ENCODE measurements at places on chromosomes 4 and X.

- no peak for DNase-seq
These were observed 649.1 kb downstream of the DMD start for GRCh38 chrX:32562261-32562660.

- DNase-seq, result peak; percentile 37
These were observed 78.7 kb upstream of the DCLK2 start for GRCh38 chr4:149999485-150000074.

DNA sequence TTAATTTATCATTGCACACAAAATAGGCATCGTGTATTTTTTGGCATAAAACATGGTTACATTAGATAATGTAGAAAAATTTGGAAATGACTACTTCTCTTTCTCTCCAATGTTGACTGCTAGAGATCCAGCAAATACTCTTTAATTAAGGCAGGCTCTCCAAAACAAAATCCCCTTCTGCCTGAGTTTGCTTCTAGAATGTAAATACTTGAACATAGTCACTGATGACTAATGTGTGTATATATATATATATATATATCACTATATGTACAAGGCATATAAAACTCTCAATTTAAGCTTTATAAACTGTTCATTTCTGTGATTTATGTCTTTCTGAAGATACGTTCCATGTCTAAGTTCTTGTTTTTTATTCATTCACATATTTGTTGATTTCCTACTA, 67.2 kb upstream of the CAMK2D start:
- DNase-seq, result no peak

DNA sequence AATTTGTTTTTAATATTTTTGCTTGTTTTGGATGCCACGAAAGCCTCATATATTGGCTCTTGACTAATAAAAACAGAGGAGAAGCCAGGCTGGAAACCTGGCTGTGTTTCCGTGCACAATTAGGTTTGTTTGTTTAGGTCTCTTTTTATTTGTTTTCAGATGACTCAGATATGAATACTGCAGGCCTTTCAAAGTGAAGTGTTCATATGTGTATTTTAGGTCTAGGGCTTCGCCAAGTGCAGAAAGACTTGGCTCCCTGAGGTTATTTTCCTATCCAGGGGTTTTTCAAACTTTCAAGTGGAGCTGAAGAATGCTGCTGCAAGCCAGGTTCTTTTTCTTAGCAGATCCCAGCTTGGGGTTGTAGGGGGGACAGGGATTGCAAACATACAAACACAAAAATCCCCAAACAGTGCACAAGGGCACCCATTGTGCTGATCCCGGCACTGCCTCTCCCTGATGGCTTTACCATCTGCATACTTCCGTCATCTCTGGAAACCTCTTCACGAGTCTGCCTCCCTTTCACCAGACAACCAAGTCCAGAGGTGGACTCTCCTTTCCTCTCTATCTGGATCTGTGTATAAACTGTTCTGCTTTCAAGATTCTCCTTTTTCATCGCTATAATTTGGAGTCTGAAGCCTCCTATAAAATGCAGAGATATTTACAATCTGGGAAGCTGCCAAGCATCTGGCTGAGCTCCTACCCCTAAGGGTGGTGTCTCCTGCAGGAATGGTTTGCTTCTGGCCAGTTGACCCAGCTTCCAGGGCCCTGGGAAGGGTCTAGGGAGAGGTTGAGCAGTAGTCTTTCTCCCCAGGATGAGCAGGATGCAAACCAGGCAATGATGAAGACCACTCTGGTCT, 108.6 kb downstream of the SMIM20 start:
- peak; percentile 86 for DNase-seq

- DNase-seq, result no peak
These were observed 77.8 kb downstream of the KLHL13 start for GRCh38 chrX:118038614-118039365.

DNA sequence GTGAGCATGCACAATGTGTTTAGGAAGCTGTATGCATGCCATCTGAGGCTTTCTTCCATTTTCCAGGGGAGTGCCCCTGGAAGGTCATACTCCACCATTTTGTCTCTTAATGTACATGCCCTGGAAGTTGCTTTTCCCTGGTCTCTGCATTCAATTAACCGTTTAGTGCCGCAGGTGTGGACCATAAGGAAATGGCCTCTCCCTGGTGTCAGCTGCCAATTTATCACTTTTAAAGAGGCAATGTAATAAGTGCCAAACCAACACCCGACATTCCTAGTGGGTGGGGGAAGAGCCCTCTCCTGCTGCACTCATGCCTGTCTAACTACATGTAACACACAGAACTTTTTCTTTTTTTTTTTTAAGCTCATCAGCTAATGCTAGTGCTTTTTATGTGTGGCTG, 7.1 kb upstream of the BST1 start:
- DNase-seq, result no peak

GRCh38 chrX:117641913-117642656, 474.5 kb downstream of the KLHL13 start:
- DNase-seq, result no peak

DNA sequence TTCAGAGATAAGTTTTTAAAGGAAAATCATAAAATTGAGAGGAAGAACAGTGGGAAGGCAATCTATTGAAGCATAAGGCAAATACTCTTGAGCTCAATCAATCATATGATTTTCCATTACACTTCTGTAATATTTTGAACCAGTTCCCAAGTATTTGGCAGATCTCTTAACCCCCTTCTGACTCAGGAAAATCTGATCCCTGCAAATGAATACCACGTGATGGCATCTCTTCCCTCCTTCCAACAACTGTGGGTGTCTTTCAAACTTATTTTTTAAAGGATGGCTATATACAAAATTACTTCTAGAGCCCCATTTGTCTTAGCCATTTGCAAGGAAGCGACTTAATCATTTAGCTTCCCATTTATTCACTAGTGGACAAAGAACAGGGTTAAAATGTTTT, 41.9 kb downstream of the AMOT start:
- no peak for DNase-seq

All from femur (tissue), 1 donor.